ENCODE measurements at places on chromosomes 4 and X.
A peak's percentile ranks its signal among the peaks of the same experiment; 100 is the strongest.

GRCh38 chr4:55107054-55107453, 18.3 kb downstream of the KDR start:
- DNase-seq = no peak

GRCh38 chrX:100695302-100695701, 36.6 kb downstream of the SYTL4 start:
- DNase-seq = no peak

DNA sequence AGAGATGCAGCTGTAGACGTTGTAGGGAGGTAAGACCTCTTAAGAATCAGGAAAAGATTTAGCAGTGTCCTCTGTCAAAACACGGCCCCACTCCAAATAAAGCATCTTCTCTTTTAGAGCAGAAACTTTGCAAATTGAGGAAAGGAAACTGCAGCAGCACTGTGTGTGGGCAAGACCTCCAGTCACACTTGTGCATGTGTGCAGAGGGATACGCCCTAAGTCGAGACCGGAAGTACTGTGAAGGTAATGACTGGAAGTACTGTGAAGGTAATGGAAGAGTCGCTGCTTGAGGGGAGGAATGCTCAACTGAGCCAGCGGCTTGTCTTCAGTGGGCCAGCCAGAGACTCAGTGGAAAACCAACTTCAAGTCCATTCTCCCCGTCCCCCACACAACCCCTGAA, 46.5 kb downstream of the EGF start:
- DNase-seq = no peak

- DNase-seq = peak; percentile 43
These were observed 331 bp downstream of the SETD7 start for GRCh38 chr4:139555705-139556070.

GRCh38 chrX:103253608-103254007, 1.3 kb downstream of the TCEAL8 start:
- DNase-seq = no peak

- no peak for DNase-seq
These were observed 1.8 kb downstream of the SLC38A5 start for GRCh38 chrX:48468247-48468671.

DNA sequence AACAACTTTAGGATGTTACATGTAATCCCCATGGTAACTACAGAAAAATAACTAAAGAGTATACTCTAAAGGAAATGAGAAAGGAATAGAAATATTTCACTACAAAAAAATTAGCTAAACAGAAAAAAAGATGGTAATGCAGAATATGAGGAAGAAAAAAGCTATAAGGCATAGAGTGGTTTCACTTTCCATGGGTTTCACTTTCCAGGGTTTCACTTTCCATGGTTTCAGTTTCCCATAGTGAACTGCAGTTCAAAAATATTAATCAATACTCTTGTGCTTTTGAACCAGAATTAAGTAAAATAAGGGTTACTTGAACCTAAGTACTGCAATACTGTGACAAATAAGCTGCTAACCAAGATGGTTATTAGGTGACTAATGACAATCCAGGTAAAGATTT, 42.0 kb downstream of the NPFFR2 start:
- no peak for DNase-seq

- DNase-seq = no peak
These were observed 77.9 kb downstream of the FAT4 start for GRCh38 chr4:125392694-125393093.

DNA sequence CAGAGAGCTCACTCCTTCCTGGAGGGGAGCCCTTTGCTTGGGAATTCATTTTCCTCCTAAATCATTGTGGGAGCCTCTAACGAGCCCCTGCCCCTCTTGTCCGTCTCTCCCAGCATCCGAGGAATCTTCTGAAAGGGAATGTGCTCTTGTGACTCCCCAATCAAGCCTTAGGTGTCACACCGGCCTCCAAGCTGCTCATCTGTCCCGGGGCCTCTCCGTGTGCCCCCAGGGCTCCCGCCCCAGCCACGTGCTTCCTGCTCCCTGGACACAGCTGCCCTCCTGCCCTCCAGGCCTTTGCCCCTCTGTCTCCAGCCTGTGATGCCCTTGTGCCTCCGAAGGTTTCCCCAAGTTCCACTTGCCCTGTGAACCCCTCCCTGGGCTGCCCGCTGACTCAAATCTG, 239.8 kb downstream of the AFAP1 start:
- DNase-seq = no peak

DNA sequence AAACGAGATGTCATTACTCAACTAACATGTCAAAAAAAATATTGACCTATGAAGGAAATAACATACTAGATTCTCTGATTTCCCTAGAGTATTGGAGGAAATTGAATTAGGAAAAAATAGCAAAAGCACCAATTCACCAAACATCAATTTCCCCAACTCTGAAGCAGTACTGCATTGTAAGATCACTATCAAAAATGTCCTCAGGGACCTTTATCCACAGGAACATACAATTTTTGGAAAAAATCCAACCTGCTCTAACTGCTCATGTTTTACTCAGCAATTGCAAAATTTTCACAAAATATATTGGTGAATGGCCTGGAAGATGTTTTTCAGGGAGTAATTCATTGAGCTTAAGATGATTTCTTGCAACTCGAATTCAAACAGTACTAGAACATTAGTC, 239.0 kb upstream of the GIMD1 start:
- no peak for DNase-seq

DNA sequence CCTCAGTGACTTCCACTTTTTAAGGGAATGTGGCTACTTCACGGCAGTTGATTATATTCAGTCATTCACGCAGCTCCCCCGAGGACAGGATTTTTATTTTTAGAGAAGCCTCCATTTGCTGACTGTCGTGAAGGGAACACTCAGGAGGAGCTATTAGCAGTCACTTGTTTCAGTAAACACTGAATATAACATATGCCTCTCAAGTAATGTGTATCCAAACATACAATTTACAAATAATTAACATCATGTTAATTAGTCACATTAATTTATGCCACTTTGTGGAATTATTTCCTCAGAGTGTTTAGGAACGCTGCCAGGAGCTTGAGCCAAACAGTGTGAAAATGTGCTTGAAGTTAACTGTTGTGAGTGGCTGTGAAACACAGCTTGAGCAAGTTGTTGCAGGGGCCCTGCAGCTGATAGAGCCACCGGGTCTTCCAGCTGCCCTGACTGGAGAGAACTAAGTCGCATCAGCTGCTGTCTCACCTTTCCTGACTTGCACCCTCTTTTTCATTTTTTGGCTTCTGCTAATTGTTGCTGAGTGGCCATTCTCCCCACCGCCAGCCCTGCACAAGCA, 245.6 kb downstream of the LDB2 start:
- no peak for DNase-seq

GRCh38 chr4:80963051-80963450, 67.5 kb upstream of the BMP3 start:
- DNase-seq = no peak

- DNase-seq = no peak
These were observed 30.3 kb downstream of the NSDHL start for GRCh38 chrX:152861116-152861515.

- DNase-seq = peak; percentile 52
These were observed 94.3 kb downstream of the DDIT4L start for GRCh38 chr4:100095729-100096595.

DNA sequence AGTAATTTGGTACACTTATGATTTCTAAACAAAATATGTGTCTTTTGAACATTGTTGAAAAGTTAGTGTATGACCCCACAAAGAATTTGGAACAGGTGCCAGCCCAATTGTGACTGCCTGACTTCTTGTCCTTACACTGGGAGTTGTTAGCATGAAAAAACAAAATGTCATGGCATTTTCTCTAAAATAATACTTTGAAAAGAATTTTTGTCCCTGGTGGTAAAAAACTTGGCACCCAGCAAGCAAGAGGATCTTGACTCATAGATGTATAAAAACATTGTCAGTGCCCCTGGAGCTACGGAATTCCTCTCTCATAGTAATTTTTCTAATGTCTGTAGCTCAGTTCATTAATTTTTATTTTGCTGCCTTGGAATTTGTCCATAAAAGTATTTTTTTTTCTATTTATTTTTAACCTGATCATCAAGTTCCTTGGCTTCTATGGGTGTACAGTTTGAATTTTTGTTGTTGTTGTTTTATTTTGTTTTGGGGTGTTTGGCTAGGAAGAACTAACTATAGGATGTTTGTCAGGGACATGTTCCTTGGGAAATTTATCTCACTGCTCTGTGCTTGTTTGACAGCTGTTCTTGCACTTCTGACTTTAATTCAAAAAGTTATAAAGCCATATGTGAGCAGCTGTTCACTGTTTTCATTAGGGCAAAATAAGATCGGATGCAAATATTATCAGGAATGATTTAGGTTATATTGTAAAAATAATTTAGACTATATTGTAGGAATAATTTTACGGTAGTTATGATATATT, 95.4 kb upstream of the NUDT6 start:
- no peak for DNase-seq

GRCh38 chr4:87807402-87807801, 8.0 kb downstream of the IBSP start:
- DNase-seq = no peak

DNA sequence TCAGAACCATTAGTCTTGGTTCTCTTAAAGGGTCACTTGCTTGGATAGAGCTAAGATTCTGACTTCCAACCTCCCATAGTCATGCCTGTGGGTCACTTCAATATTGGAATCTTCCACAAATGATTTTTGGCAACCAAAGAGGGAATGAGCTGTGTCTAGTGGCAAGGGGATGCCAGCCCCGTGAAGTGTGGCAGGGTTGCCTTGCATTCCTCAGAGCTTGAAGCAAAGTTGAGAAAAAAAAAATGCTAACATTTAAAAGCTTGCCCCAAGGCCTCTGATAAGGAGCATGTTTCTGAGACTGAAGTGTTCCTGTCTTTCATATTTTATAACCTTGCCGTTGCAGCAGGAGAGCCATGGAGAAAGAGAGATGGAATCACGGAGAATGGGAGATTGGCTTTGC, 120.2 kb downstream of the PAPSS1 start:
- no peak for DNase-seq

DNA sequence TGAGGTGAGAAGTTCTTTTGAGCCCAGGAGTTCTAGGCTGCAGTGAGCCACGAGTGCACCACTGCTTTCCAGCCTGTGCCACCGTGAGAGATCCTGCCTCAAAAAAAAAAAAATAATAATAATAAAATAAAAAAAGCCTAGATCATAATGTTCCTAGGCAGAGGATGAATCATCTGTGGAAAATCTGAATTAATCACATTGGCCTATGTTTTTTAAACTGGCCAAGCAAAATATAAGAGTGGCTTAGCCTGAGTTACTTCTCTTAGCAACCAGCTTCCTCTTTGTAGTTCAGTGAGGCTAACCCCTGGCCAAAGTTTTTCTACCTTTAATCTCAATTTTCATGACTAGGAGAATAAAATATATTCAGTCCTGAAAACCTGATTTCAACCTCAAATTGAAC, 614.6 kb downstream of the PPP4R3C start:
- DNase-seq = no peak
